Inflammatory macrophage treated with lipopolysaccharide for 1 hour (primary cell): ENCODE measurements at places on chromosomes 2 and 18.

DNA sequence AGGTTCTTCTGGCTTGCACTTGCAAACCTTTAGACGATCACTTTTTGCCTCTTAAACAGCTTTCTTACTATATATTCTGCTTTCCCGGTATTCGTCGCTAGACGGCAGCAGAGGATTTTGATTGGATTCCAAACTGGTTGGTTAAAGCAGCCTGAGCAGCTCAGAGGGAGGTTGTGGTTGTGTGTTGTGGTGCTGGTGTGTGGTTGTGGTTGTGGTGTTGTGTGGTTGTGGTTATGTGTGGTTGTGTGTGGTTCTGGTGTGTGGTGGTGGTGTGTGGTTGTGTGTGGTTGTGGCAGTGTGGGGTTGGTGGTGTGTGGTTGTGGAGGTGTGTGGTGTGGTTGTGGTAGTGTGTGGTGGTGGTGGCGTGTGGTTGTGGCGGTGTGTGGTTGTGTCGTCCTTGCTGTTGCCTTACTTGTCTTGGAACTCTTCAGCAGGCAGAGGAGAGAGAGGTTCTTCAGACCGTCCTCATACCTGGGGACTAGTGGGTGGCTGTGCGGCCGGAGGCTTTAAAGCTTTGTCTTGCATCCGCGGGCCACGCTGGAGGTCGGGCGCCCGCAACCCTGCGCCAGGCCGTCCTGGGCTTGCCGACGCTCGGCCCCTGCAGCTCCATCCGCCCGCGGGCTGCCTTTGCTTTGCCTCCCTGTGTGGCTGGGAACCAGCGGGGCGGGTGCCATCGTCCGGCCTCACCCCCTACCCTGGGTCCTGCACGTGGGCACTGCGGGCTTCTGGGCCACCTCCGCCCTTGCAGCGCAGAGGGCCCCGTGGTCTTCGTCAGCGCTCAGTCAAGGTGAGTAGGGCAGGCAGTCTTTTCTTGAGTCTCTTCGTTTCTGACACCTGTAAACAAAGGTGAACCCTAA is 190.8 kb downstream of the ARHGAP28 start:
- DNase-seq = peak; percentile 70

DNA sequence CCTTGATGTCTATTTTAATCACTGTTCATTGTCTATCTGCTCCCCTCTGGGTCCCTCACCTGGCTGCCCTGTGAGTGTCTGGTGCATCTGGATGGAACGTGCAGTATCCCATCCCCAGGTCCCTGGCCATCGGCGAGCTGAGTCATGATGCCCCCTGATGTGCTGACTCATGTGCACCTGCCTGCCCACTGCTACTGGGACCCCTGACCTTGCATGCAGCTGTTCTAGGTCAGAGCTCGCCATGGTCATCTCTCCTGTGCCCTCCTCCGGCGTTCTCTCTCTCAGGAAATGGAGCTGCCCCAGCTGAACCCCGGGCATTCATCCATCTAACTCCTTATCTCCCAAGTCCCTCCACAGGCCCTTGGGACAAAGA is 516.2 kb upstream of the HS6ST1 start:
- DNase-seq = no peak

GRCh38 chr2:241285596-241285995 is 29.9 kb downstream of the HDLBP start:
- no peak for DNase-seq

- DNase-seq = peak; percentile 93
These were observed 28.1 kb downstream of the ARHGAP25 start for GRCh38 chr2:68762665-68763064.

DNA sequence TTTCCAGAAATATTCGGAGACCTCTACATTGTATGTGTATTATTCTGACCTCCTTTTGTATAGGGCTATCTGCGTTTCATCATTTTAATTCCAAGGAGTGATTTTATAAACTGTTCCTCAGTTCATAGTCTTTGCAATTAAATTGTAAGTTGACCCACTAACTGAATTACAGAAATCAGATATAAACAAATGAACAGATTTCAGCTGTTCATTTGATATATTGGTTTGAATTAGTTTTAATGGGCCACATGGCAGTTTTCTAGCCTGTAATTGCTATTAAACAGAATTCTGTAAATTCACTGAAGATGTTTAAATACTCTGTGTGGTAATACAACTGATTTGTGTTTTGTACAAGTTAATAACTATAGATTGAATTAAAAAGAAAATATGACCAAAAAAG is 346.4 kb upstream of the VWC2L start:
- no peak for DNase-seq

DNA sequence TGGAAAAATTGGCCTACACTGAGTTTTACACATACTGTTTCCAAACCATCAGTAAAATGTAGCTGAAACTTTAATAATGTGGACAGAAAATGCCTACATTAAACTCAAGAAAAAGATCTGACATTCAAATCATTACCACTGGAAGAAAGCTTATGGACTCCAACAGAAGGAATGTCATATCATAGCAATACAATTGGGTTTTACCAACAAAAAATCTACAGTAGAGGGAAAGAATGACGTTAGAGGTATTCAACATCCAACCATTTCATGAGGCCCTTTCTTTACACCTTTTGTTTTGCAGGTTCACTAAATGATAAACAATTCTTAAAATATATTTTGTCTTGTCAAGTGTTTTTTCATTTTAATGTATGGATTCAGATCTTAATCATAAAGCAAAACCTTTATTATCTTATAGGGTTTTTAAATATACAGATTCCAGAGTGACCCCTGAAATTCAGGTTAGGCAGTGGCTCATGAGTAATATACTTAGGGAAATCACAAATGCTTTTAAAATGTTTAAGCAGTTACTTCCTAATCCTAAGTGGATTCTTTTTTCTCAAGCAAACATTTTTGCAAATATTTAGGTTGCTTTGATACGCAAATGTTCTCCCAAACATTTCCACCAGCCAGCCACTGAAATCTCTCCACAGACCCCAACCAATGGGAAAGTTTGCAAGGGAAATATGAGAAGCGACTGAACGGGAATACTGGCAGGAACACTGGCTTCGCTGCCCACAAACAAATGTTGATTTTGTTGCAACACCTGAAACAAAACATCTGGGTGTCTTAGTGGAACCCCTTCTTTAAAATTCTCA is 168.7 kb downstream of the TCF4 start:
- no peak for DNase-seq

DNA sequence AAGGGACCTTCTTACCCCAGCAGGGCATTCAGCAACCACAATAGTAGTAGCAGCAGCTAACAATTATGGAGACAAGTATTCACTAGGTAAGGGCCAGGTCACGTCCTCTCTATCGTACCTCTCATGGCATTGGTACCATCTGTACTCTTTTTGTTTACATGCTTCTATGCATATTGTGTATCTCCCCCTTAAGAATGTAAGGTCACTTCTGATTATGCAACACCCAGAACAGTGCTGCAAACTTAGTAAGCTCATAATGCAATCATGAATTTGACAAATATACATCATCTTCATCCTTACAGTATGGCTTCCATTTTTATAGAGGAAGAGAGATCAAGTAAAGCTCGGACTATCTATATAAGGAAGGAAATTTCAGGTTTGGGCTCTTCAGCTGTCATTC is 46.1 kb downstream of the SPRED2 start:
- no peak for DNase-seq

DNA sequence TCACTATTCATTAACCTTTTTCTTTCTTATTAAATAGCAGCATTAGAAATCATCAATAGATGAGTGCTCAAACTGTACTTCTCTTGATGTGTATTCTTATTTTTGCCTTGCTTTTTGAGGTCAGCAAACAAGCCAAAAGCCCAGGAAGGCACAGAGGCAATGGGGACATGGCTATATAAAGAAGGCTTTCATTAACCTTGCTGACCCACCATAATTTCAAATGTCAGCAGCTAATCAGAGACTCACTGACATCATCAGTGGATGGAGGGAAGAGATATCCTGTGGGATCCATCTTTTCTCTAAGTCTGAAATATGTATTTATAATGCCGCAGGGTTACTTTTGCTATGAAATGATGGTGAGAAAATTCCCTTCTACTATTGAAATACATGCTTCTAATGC is 1162.8 kb upstream of the ACVR2A start:
- DNase-seq = no peak

- DNase-seq = no peak
These were observed 83.7 kb downstream of the EN1 start for GRCh38 chr2:118763797-118764196.

GRCh38 chr18:13427354-13427753 is 208.8 kb downstream of the LDLRAD4 start:
- no peak for DNase-seq

GRCh38 chr2:113190871-113191270 is 17.1 kb downstream of the PSD4 start:
- DNase-seq = no peak

GRCh38 chr18:25190472-25190871 is 161.5 kb downstream of the ZNF521 start:
- DNase-seq = no peak

DNA sequence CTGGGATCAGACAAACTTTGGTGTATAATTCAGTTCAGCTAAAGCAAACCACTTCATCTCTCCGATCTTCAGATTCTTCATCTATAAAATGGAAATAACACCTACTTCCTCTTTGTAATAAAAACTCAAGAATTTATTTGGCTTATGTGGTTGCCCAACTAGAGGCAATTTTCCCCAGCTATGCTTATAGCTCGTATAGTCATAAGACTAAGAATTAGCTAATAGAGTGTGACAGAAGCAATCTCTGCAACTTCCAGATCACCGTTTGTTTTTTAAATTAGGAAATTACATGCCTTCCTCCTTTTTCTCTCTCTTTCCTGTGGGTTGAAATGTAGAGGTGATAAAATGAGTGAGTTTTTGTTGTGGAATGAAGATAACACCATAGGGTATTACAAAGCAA is 35.3 kb upstream of the KCNF1 start:
- DNase-seq = peak; percentile 97

- no peak for DNase-seq
These were observed 339.4 kb downstream of the CMPK2 start for GRCh38 chr2:6526093-6526824.

- DNase-seq = no peak
These were observed 24.4 kb upstream of the TUBB6 start for GRCh38 chr18:12283666-12284065.

GRCh38 chr2:233131936-233132720 is 72.0 kb downstream of the INPP5D start:
- DNase-seq = no peak

DNA sequence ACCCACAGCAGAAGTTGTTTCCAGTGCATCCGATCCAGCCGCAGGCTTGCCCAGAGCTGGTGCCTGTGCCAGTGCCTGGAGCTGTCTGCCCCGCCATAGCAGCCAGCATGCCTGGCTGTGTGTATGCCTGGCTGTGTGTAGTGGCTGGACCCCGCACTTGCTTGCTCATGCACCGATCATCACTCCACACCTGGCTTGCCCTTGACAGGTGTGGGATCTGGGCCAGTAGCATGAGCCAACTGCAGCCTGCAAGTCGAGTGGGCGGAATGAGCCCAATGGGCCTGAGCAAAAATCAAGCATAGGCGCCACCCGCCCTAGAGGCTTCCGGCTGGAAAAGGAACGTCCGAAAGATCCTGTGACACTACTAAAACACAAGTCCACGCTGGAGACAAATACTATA is 74.5 kb downstream of the EPB41L3 start:
- no peak for DNase-seq

GRCh38 chr2:238974501-238975166 is 126.7 kb downstream of the TWIST2 start:
- no peak for DNase-seq

DNA sequence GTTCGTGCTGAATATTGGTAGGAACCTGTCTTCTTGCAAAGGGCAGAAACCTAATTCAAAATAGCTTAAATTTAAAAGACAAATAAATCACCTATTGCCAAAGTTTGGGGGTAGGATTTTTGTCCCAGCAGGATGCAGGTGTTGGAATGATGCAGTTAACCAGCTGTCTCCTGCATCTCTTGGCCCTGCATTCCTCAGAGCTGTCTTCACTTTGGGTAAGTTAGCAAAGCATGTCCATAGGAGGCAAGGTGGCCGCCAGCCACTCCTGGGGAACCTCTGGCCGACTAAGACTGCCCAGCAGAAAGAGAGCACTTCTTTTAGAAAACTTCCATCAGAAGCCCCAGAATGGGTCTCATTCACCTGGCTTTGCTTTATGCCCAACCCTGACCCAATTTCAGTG is 20.5 kb upstream of the NYAP2 start:
- no peak for DNase-seq
